ENCODE measurements at places on chromosomes 16 and 17.

DNA sequence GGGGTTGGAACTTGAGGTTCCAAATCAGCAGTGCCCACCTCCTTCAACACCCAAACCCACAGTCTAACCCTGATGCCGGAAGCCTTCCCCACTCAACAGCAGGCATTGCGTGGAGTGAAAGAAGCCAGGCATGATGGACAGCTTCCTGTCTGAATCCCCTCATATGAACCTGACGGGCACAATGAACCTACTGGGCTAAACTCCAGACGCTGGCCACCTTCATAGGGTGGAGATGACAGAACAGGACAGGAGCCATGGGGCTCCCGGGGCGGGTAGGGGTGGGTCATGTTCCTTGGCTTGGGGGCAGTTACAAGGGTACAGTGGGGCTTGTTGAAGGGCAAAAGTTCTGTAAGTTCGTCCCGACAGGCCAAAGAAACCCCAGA lies 460 bp upstream of the HSBP1 start:
- DNase-seq = no peak

- no peak for DNase-seq
Observed at GRCh38 chr16:49054606-49055005, 227.0 kb downstream of the CBLN1 start.

DNA sequence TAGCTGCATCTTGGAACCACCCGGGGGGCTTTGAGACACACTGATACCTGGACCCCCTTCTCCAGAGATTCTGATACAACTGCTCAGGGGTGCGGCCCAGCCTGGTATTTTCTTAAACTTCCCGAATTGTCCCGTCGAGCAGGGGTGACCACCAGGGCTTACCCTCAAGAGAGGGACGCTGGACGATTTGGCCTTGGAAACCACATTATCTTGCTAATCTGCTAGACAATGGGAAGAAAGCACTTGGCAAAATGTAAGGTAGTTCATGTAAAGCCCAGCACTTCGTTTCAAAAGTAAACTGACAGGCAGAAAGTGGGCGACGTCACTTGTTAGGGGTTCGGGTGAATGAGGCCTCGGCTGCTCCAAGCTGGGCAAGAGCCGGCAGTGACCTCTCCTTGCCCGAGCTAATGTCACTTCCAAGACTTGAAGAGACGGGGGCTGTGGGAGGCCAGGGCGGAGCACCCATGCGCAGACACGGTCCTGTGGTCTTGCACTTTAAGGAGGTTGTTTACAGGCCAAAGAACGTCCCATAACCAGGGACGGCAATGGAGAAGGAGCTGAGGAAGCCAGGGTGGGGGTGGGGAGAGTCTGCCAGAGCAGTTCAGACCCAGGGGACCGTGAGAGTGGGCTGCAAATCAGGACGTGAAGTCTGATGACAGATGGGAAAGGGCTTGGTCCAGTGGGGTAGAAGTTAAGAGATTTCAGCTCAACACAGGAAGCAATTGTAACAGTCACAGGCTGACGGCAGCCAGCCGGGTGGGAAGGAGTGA lies 152.7 kb upstream of the GSE1 start:
- peak; percentile 53 for DNase-seq

- no peak for DNase-seq
Observed at GRCh38 chr17:42803074-42803883, 4.6 kb downstream of the CNTD1 start.

- DNase-seq = no peak
Observed at GRCh38 chr17:62676952-62677596, 49.6 kb downstream of the MRC2 start.

GRCh38 chr16:28603381-28604185 lies 6.3 kb downstream of the SULT1A1 start:
- DNase-seq = no peak

DNA sequence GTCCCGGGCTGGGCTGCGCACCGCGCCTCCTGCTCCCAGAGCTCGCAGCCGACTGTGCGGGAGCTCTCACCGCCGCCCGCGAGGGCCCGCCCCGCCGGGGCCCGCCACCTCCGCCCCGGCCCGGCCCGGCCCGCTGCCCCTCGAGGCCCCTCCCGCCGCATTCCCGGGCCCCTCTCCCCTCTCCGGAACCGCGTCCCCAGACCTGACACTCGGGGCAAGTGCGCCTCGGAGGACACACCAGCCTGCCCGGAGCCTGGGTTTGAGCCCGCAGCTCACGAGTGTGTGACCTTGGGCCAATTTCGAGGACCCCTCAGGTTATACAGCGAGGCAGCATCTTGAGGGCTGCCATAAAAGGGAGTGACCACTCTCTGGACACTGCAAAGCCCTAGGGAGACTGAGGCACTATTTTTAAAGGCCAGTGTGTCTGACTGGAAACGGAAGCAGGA lies 2.0 kb upstream of the GRIN2C start:
- DNase-seq = no peak

DNA sequence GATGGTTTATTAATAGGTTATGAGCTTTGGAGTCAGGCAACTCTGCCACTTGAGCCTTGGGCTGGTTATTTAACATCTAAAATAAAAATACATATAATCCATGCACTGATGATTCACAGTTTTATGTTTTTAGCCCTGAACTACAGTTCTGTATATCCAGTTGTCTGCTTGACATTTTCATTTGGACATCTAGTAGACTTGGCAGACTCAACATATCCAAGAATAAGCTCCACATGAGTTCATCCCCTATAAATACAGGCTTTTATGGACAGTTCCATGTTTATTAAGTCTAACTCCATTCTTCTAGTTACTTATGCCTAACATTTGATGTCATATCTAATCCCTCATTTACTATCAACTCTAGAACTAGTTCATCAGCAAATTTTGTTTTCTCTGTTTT lies 174.2 kb downstream of the KIF2B start:
- no peak for DNase-seq

- no peak for DNase-seq
Observed at GRCh38 chr17:78110363-78111015, 18.1 kb downstream of the TMC6 start.

DNA sequence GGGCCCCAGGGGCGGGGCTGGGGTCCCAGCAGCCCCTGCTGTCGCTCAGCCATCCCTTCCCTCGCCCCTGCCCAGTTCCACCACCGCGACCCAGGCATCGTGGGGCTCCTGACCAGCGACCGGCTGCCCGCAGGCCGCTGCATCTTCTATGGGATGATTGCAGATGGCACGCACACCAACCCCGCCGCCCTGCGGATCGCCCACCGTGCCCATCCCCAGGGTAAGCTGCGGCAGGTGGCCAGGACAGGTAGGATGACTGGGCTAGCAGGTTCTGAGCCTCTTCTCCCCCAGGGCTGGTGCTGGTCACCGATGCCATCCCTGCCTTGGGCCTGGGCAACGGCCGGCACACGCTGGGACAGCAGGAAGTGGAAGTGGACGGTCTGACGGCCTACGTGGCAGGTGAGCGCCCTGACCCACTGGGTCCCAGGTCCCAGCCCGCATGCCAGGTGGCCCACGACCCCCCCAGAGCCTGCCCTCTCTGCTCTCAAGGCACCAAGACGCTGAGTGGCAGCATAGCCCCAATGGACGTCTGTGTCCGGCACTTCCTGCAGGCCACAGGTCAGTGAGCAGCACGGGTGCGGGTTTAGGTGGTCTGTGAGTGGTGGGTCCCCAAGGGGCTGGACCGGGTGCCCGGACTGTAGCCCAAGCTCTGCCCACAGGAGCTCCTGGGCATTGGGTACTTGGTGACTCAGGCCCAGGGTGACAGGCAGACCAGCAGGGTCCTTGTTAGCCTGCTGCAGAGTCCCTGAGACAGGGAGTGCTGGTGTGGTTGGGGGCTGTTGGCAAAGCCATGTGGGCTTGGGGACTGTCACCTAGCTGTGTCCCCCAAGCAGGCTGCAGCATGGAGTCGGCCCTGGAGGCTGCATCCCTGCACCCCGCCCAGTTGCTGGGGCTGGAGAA lies 2.8 kb downstream of the CEMP1 start:
- DNase-seq = no peak

DNA sequence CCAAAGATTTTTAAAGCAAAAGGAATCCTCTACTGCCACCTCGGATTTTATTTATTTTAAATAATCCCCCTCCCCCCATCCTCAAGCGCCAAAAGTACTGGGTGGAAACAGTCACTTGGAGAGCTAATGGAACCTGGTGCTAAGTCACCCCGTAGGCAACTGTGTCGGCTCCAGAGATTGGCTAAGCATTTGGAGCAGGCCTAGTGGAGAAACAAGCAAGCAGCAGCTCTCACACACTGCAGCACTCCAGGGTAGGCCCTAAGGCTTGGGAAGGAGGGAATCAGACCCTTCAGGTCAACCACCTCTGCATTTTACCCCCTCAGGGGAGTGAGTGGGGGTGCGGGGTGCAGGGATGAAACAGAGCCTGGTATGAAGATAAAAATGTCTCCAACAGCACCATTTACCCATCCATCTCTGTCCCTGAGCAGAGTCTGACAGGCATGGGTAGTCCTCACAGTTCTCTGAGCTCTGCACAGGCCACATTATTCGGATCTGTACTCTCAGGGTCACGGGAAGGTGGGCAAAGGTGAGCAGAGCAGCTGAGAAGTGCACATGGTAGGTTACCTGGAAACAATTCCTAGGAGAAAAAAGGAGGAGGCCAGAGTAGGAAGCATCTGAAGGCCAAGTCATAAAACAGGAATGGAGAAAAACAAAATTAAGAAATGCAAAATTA lies 27.2 kb upstream of the STAC2 start:
- DNase-seq = no peak

- DNase-seq = no peak
Observed at GRCh38 chr17:3974980-3975379, 10.7 kb upstream of the ATP2A3 start.

DNA sequence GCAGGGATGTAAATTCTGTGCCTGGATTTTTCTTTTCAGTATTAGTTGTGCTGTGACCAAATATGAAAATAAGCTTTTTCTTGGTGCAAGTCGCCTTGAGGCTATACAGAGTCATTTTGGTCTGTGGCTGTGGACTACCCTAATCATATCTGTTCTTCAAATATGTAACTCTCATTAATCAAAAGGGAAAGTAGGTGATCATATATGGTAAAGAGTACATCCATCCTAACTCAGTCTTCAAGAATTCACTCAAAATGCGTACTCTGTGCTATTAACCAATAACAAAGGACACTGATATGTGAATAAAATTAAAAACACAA lies 2.6 kb downstream of the CPD start:
- DNase-seq = no peak

- DNase-seq = no peak
Observed at GRCh38 chr16:13441675-13442074, 478.3 kb upstream of the ERCC4 start.

DNA sequence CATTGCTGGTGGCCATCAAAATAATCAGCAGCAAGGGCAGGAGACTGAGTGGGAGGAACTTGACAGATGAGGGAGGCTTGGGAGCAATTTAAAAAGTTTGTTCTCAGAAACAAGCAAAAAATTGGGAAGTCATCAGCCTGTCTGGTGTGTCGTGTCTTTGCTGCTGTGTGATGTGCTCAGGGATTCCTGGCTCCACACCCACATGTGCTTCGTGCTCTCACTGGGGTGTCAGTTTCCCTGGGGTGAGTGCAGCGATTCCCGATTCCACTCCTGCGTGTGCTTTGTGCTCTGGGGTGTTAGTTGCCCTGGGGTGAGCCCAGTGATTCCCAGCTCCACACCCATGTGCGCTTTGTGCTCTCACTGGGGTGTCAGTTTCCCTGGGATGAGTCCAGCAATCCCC lies 228.1 kb downstream of the SNX29 start:
- DNase-seq = no peak

- peak; percentile 3 for DNase-seq
Observed at GRCh38 chr16:30122604-30123160, 338 bp downstream of the MAPK3 start.

DNA sequence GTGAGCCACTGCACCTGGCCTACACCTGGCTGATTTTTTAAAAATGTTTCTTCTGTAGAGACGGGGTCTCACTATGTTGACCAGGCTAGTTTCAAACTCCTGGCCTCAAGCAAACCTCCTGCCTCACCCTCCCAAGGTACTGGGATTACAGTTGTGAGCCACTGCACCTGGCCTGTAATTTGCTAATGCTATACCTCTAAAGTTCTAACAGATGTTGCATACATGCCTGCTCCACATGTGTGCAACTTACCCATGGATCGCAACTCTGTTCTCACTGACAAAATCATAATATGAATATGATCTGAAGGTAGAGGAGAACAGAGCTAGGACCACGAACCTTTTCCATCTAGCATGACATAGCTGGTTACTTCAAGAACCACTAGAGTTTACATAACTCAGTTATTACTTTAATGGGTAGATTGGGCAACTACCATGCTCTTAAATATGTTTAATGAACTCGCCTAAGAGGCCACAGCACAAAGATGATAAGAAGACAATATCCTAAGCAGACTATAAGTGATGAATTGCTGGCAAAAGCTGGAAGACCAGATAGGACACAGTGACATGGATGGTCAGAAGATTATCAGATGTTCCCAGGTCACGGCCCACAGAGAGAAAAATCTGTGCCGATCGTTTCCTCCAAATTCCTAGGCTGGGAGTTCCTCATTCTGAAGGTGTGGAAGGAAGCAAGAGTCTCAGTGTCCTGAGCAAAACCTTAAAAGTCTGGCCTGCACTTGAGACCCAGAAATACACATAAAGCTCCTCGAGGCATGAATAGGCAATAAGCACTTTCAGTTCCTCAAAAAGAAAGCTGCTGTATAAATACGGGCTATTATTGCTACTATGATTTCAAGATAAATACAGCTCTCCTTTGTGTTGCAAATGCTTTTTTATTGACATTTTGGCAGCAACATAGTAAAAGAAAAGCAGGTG lies 53.6 kb upstream of the ICAM2 start:
- DNase-seq = no peak

DNA sequence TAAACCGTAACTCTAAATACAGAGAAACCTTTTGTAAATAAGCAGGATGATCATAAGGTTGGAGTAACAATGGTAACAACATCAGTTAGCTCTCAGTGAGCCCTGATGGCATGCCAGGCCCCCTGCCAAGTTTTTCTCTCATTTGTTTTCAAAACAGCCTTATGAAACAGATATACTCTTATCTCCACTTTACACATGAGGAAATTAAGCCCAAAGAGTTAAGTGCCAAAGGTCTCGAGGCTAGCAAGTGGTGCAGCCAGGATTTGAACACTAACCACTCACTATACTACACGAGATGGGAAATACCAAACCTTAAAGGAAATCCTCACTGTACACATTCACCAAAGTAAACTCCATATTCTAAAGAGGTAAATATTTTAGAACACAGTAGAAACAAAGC lies 15.0 kb downstream of the USP31 start:
- DNase-seq = no peak

DNA sequence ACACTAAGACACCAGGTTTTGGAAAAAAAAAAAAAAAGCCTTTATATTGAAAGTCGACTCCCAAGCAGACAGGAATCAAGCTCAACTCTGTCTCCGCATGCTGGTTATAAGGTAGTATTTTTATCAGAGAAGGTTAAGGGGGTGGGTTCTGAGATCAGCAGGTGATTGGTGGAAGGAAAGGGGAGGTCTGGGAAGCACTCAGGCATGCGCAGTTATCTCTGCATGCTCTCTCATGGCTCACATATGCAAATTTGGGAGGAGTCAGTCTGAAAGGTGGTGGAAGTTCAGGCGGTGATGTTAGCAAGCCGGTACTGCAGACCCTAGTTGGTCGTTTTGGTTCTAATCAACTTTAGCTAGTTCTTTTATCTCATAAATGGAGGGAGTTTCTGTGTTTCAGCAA lies 357.6 kb upstream of the C16orf82 start:
- DNase-seq = no peak

All from fibroblast of skin of right biceps (primary cell).